ENCODE measurements at places on chromosomes 7 and 10.

DNA sequence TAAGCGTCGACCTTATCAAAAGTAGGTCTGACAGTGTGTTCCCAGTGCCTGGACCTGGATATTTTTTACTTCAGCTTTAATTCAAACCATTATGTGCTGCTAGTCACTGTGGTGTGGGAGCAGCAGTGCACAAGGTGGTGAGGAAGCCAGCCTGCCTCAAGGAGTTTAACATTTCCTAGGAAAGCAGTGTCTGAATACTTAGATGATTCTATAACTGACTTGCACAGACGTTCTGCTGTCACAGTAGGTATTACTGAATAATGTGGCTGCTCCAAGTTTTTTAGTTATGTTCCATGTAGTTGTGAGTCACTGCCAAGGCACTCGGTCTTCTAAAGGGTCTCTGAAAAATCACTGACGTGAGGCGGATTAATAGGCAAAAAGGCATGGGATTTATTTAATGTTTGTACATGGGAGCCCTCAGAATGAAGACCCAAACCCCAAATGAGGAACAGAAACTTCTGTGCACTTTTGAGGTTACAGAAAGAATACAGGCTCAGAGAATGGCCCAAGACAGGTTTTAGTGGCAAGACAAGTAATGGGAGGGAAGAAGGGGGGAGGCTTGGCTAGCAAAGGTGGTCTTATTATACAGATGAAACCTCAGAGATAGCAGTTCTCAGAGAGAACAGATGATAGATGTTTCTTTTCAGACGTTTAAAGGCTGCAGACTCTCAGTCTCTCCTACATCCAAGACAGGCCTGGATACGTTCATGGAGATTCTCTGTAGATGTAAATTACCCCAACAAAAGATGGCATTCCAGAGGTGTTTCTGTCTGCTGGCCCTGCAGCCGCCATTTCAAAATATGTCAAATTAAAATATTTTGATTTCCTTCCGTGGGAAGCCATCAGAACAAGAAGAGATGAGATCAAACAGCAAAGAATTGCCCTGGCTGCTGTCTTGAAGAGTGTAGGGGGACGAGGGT lies 209.3 kb downstream of the SDK1 start:
- no peak for DNase-seq

GRCh38 chr10:81013771-81014170 lies 476.1 kb downstream of the SH2D4B start:
- no peak for DNase-seq

GRCh38 chr10:33093362-33093761 lies 135.3 kb upstream of the ITGB1 start:
- DNase-seq: no peak

DNA sequence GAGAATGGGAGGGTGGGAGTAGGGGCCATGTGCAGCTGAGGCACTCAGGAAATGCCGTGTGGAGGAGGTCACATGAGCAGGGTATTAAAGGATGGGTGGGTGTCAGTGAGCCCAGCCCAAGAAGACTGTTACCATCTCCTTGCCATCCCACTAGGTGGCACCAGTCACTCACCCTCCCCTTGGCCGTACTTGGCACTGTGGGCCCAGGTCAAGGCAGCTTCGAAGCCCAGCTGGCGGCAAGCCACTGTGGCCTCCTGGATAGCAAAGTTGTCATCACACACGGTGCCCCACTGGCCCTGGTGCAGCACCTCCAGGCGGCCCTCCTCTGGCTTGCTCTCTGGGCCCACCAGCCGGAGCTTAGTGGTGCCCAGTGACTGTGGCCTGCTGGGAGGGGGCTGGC lies 5.4 kb downstream of the LOXL4 start:
- no peak for DNase-seq

- DNase-seq: no peak
Observed at GRCh38 chr10:128384831-128385230, 258.6 kb upstream of the MKI67 start.

DNA sequence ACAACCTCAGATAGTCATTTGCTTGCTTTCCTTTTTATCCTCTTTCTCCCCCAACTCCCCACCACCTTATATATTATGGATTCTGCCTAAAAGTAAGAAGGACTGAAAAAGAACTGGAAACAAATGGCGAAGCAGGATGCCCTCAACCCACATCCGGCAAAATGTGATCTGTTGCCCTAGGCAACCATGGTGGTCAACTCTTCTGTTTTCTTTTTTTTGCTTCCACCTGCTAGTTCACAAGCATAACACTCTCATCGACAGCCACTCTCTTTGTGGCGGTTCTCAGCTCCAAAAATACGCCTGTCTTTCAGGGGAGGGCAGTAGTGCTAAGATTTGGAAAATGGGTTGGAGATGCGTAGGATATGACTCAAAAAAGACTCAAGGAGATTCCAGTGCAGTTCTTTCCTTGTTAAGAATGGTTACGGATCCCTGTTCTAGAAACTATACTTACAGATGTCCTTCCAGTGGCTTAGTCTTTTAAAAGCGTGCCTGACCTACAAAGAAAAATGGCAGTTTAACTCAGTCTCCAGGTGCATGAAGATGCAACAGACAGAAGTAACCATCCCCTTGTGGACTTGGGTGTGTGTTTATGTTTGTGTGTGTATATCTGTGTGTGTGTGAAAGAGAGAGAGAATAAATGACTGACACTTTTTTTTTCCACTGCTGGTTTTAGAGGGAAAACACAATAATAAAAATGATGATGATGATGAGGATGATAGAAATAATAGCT lies 10.7 kb downstream of the APBB1IP start:
- peak; percentile 46 for DNase-seq

DNA sequence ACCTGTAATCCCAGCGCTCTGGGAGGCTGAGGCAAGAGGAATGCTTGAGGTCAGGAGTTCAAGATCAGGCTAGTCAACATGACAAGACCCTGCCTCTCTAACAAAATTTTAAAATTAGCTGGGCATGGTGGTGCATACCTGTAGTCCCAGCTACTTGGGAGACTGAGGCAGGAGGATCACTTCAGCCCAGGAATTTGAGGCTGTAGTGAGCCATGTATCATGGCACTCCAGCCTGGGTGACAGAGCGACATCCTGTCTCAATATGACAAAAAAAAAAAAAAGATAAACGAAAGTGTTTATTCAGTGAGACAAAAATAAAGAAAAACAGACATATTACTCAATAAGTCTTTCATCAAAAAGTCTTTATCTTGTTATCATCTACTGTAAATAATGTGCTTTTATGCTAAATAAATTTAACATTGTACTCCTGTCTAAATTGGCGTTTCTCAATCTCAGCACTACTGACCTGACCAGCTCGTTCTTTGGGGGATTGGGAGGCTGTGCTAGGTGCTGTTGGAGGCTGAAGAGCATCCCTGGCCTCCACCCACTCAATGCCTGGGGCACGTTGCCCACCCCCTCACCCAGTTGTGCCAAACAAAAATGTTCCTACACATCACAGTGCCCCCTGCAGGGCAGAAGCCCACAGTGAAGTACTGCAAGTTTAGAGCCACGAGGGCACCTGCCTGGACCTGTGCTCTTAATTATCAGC lies 57.7 kb downstream of the NCAPG2 start:
- DNase-seq: no peak

GRCh38 chr10:6065835-6066234 lies 3.7 kb upstream of the IL2RA start:
- DNase-seq: no peak

DNA sequence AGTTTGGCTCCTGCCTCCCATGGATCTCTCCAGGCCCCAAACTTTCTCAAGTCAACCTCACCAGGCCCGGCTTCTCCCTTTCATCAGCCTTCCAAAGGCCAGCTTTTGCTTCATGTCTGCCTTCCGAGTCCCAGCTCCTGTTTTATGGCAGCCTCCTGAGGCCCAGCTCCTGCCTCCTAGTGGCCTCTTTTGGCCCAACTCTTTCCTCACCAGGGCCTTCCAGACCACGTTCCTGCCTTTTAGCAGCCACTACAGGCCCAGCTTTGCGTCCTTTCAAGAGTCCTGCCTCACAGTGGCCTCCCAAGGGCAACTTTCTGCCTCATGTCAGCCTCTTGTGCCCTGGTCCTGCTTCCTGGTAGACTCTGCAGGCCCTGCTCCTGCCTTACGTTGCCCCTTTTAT lies 15.3 kb upstream of the TMEM248 start:
- DNase-seq: no peak

DNA sequence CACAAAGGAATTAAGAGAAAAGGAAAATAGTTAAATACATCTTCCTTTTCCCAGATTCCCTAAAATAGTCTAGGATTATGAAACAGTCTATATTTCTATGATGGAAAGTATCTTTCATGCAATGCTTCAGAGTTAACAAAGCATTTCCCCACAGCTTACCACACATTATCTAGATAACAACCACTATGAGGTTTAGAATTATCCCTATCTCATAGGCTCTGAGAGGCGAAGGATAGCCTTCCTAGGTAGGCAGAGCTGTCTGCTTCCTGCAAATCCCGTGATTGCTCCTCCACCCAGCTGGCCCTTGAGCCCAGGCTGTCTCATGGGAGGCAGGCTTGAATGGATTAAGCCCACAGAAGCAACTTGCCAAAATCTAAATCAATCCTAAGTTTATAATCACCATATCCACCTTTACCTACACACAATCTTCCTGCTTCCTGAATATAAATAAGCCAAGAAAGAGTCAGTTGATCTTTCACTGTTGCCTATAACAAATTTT lies 321.4 kb upstream of the AOAH start:
- no peak for DNase-seq

GRCh38 chr7:127598318-127598717 lies 4.8 kb downstream of the FSCN3 start:
- DNase-seq: no peak

DNA sequence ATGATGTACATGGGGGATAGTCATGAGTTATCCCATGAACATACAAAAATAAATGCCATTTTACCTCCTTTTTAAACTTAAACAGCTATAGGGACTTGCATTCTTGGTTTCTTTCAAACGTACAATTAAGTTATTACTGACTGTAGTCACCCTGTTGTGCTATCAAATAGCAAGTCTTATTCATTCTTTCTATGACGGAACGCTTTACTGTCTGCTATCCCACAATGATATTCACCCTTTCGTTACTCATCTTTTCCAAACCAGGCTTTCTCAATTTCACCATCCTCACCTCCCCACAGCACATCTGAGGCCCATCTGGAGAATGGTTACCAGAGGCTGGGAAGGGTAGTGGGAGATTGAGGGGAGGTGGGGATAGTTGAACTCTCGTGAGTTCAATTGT lies 218.8 kb downstream of the PHF14 start:
- no peak for DNase-seq

DNA sequence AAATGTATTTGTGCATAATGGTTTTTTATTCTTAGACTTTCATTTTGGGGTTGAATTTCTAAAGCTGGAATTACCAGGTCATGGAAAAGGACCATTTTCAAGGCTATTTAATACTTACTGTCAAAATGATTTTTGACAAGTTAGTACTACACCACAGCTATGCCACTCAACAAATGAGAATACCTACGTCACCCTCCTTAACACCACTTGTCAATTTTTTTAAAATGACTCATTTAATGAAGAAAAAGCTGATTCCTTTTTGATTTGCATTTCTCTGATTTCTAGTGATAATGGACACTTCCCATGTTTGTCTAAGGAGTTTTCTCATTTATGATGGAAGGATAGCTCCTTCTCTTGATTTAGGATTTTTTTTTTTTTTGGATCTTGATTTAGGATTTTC lies 63.3 kb downstream of the VSTM4 start:
- DNase-seq: no peak

DNA sequence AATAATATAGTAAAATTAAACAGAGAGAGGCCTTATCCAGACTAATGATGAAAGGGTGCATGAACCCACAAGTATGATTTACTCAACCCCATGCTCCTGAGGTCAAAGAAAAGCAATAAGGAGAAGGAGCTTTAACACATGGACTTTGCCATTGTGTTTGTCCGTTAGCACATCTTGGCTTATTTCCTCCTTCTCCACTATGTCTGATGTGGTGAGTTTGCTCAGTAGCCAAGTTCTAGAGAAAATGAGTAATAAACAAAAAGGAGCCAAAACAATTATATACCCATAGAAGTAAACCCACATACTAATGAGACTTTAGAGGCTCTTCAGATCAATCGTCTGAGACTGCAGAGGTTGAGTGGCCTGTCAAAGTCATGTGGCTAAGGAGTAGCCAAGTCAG lies 26.1 kb upstream of the ADD3 start:
- DNase-seq: no peak

DNA sequence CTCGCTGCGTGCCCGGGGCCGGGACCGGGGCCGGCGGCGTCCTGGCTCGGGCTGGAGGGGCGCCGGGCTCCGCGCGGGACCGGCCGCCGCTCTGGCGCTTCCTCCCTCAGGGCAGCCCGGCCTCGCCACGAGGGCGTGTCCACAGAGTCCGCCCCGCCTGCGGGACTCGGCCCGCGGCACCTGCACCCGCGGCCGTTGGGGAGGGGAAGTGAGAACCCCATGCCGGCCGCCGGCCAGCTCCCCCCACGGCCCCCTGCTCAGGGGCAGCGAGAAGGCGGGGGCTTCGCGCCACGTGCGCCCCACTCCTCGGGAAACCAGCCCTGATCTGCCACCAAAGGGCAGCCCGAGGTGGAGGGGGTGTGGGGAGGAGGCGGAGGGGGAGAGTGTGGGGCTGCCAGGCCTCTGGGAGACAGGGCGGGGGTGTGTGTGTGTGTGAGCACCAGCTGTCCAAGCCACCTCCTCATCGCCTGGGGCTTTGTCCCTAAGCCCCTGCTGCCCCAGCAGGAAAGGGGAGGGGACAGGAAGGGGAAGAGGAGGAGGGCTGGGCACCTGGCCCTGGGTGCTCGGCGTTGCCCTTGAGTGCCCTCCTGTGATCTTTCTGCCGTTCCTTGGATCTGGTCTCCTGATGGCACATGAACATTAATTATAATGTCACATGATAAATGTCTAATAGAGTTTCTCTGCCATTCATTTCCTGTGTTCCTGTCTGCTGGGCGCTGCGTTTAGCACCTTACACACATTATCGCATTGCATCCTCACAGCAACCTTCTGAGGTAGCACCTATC lies at the start of gene PIK3AP1:
Gene PIK3AP1, minus strand, starts transcription at position 93 of the 785 bp plus-strand sequence. CDS start 120 bp downstream, outside the sequence.
- peak; percentile 7 for DNase-seq

DNA sequence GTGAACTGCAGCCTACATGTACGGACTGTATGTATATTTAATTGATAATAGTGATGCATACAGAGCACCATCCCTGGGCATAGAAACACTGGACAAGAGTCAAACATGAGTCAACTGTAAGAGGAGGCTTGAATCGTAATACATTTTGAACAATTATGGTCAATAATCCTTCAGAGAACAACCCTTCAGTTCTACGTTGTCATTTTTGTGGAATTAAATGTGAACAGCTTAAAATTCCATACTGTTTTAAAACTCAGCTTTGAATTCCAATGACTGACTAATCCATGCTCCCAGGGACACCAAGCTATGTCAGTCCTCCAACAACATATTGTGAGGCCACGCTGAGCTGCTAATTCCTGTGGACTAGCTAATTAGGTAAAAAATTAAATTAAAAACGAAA lies 41.5 kb upstream of the KMT2E start:
- no peak for DNase-seq

GRCh38 chr10:72048450-72049124 lies 39.8 kb downstream of the SPOCK2 start:
- peak; percentile 86 for DNase-seq
